ENCODE measurements at places on chromosomes 2 and 18. TPM values are rescaled to one million over a fixed set of nuclear protein-coding genes. Genes with fewer than 3 reads are reported as not detected.

The LRRC30 gene
- total RNA-seq: not detected

The CLEC4F gene
- total RNA-seq: not detected

The EGR4 gene
- total RNA-seq: 0.05 TPM

The SEMA4F gene
- total RNA-seq: 4.7 TPM

The EMILIN1 gene
- total RNA-seq: 88.5 TPM

The CAPN14 gene
- total RNA-seq: 0.98 TPM

The SP140 gene
- 0.32 TPM for total RNA-seq

The NEURL3 gene
- total RNA-seq: 0.19 TPM

The ALPG gene
- not detected for total RNA-seq

Data from A375 (cell line).